ENCODE measurements at places on chromosomes 5 and 9. TPM values are rescaled to one million over a fixed set of nuclear protein-coding genes. Genes with fewer than 3 reads are reported as not detected.

Gene UHRF2
- total RNA-seq, result 106 TPM

Gene SAXO1
- total RNA-seq, result 0.13 TPM

Gene IL4
- not detected for total RNA-seq

Gene CNTFR
- total RNA-seq, result not detected

Gene OTULINL
- 0.22 TPM for total RNA-seq

Gene AFAP1L1
- total RNA-seq, result 1.8 TPM

Gene ICE1
- 35.5 TPM for total RNA-seq

Gene FKTN
- total RNA-seq, result 53.1 TPM

Gene SLC36A3
- not detected for total RNA-seq

Gene PCSK5
- total RNA-seq, result 9.9 TPM

Gene NR4A3
- total RNA-seq, result 2.2 TPM

Gene DAPK1
- total RNA-seq, result 127 TPM

Gene ADRA1B
- 0.13 TPM for total RNA-seq

Gene NSD1
- 55.8 TPM for total RNA-seq

Gene OR1Q1
- total RNA-seq, result not detected

Gene ZNF300
- 10.6 TPM for total RNA-seq

Gene PAIP1
- 117 TPM for total RNA-seq

Gene CCDC171
- total RNA-seq, result 6.4 TPM

Gene SPOCK1
- total RNA-seq, result 172 TPM

Gene FABP6
- total RNA-seq, result not detected

Gene ANKRD18B
- total RNA-seq, result not detected

Gene SLCO6A1
- total RNA-seq, result not detected

Gene CEP78
- 17.4 TPM for total RNA-seq

Gene SH2D3C
- 0.52 TPM for total RNA-seq

Gene LRRTM2
- 3.0 TPM for total RNA-seq

Gene KCNIP1
- not detected for total RNA-seq

Gene SLC6A7
- total RNA-seq, result not detected

Gene PCDHB15
- total RNA-seq, result 1.9 TPM

Gene OTP
- not detected for total RNA-seq

Gene C9
- total RNA-seq, result 0.54 TPM

Gene ARID3C
- 0.26 TPM for total RNA-seq

Gene CARTPT
- total RNA-seq, result not detected

Gene EGFLAM
- total RNA-seq, result 24.9 TPM

Gene KCNN2
- not detected for total RNA-seq

Gene FIBCD1
- 0.13 TPM for total RNA-seq

Gene PCDHB10
- total RNA-seq, result 2.5 TPM

Gene IL31RA
- 1.4 TPM for total RNA-seq

Gene SPINK4
- not detected for total RNA-seq

Gene ANKRD33B
- total RNA-seq, result 4.4 TPM

Gene PCDHA9
- 0.26 TPM for total RNA-seq

Gene FAM200C
- total RNA-seq, result 4.6 TPM

Gene C9orf85
- total RNA-seq, result 17.5 TPM

Gene PTGR1
- 116 TPM for total RNA-seq

Gene GAPT
- total RNA-seq, result not detected

Gene MYORG
- total RNA-seq, result 1.6 TPM

Gene TRPM6
- 0.11 TPM for total RNA-seq

Gene ASS1
- total RNA-seq, result 215 TPM

Gene SLC6A18
- not detected for total RNA-seq

All from articular chondrocyte of knee joint (primary cell).